ENCODE measurements at places on chromosomes 1 and 21.

DNA sequence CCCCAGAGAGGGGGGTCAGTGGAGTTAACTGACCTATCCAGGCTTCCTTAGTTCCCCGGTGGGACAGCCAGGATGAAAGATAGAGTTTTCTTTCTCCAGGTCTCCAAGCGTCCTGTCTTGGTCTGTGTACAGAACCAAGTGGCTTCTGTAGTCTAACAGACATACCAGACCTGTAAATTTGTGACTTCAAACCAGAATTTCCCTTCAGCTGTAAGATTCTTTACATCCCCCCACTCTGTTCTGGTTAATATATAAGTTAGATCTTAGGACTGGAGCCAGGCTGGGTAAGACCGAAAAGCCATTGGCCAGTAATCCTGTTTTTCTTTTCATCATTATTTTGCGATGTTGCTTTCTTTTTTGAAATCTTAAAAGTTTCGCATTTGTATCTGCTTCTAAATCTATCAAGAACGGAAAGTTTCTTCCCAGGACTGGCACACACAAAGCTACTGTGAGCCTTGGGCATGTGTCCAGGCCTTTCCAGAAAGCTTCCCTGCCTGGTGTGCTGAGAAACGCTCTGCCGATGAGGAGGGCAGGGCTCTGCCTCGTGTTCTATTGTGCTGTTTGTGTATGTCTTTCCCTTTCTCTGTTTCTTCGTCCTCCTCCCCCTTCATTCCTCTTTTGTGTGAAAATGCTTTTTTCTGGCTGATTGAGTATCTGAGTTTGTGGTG, 72.3 kb downstream of the RGL1 start:
- H3K4me3 ChIP-seq, result no peak overlapping the region
- DNase-seq, result no peak
- peak overlapping the region; percentile 48 for H3K27ac ChIP-seq
- H3K27me3 ChIP-seq, result peaks cover 9% of the 10 kb centered on the region
- peaks cover 79% of the 10 kb centered on the region for H3K4me1 ChIP-seq

DNA sequence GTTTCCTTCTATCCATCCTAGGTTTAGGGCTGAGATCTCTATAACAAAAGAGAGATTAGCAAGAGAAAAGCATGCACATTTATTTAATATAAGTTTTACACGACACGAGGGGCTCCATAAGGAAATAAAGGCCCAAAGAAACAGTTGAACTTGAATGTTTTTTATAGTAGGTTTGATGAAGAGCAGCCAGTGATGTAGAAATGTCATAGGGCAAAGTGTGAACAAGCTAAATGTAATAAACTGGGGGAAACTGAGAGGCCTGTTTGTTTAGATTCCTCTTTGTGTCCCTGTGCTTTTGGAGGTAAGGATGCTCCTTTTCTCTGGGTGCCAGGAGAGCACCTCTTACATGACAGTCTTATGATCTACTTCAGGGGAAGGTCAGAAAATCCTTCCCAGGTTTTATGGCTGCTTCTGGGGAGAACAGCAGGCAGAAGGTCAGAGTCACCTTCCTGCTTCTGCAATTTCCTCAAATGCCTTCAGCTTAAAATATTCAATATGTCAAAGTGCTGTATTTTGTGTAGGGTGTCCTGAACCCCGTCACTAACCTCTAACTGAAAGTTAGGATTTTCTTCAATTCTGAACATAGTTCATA, 9.5 kb upstream of the HORMAD1 start:
- no peaks in the 10 kb centered on the region for H3K36me3 ChIP-seq
- no peak for DNase-seq
- H3K27ac ChIP-seq, result no peak overlapping the region

- H3K4me3 ChIP-seq, result no peak overlapping the region
- peaks cover 8% of the 10 kb centered on the region for H3K4me1 ChIP-seq
- H3K27ac ChIP-seq, result peak overlapping the region; percentile 75
Observed at GRCh38 chr1:182113879-182114626, 52.5 kb upstream of the ZNF648 start.

DNA sequence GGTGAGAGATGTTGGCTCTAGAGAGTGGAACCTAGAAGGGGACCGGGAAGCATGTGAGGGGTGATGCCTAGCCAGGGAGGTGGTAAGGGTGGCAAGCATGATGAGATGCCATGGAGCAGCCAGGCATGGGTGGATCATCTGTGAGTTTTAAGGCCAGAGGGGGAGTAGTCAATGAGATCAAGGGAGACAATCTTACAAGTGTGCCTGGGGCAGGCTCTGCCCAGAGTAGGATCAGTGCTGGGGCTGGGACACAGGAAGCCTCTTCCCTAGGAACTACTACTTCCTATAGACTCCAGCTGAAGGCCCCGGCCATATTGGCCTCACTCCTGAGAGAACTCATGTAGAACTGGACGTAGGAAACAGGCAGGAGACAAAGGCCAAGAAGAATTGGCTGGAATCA, 192.4 kb upstream of the CSF3R start:
- no peak for DNase-seq
- no peaks in the 10 kb centered on the region for H3K4me1 ChIP-seq
- no peaks in the 10 kb centered on the region for H3K27me3 ChIP-seq
- H3K27ac ChIP-seq, result no peak overlapping the region
- no peaks in the 10 kb centered on the region for H3K36me3 ChIP-seq

Measured in endothelial cell (in vitro differentiated cells).